ENCODE measurements at places on chromosomes 5 and 9. TPM values are rescaled to one million over a fixed set of nuclear protein-coding genes. Genes with fewer than 3 reads are reported as not detected.

Gene LCNL1
- polyA plus RNA-seq = not detected

- DNase-seq = no peak
- H3K27me3 ChIP-seq = no peaks in the 10 kb centered on the region
- H3K36me3 ChIP-seq = no peaks in the 10 kb centered on the region
- no peaks in the 10 kb centered on the region for H3K4me1 ChIP-seq
- no peak overlapping the region for H3K4me3 ChIP-seq
- no peak overlapping the region for H3K27ac ChIP-seq
Observed at GRCh38 chr5:168171901-168172759, 119.3 kb upstream of the WWC1 start.

DNA sequence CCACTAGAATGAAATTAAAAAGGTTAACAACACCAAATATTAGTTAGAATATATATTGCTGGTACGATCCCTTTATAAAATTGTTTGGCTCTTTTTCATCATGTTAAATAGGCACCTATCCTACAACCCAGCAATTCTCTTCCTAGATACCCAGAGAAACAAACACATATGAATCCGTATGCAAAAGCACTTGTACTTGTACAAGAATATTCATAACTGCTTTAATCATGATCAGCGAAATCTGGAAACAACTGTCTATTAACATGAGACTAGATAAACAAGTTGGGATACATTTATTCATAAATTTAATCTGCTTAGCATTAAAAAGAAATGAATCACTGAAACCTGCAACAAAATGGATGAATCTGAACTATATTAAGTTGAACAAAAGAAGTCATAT is 113.7 kb upstream of the MAP1B start:
- no peaks in the 10 kb centered on the region for H3K4me1 ChIP-seq
- H3K27ac ChIP-seq = no peak overlapping the region
- no peaks in the 10 kb centered on the region for H3K36me3 ChIP-seq

- no peak overlapping the region for H3K4me3 ChIP-seq
- no peaks in the 10 kb centered on the region for H3K36me3 ChIP-seq
- H3K27ac ChIP-seq = no peak overlapping the region
- no peak for DNase-seq
Observed at GRCh38 chr5:3122985-3123762, 371.7 kb upstream of the IRX2 start.

DNA sequence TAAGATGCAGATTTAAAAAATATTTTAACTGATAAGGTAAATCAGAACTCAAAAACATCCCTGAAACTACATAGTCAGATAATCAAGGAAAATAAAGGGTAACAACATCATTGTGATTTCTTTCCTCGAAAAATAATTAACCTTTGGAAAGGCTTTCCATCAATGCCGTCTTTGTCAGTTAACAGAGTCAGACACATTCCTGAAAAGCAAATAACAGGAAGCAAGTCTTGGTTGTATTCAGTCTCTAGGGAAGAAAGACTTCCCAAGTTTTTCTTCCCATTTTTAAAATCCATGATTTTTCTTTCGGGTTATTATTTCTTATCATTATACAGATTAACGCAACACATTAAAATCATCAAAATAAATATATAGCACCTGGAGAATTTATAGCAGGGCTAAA is 256.4 kb upstream of the CDH6 start:
- no peaks in the 10 kb centered on the region for H3K27me3 ChIP-seq
- no peak overlapping the region for H3K27ac ChIP-seq
- H3K36me3 ChIP-seq = no peaks in the 10 kb centered on the region
- no peak for DNase-seq

DNA sequence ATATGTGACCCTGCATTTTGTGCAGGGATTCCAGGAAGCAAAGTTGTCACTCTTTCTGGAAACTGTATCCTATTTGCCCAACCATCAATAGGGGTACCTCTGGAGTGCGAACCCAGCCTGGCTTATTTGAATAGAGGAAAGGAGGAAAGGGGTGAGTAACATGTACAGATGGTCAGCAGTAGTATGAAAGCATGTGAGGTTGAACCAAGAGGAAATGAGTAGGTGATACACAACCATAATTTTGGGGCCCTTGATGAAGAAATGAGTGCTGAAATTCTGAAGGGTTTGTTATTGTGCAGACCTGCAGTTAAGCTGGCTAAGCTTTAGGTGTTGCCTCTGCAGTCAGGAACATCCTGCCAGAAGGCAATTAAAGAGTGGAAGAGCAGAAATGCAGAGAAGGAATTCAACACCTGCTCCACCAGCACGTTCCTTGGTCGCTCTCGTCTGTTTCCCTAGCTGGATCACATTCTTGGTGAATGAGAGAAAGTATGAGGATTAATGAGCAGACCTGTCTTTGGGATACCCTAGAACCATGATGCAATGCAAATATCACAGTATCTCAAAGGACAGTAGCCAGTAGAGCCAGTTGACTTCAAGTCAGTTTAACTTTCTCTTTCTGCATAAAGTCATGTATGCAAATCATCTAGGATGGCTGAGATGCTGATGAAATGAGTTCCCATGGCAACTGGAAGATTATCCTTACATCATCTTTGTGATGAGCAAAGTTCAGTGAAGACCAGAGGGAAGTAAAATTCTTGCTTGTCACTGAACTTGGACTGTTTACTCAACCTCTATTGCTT is 13.2 kb upstream of the IL12B start:
- DNase-seq = no peak
- no peak overlapping the region for H3K4me3 ChIP-seq
- peaks cover 4% of the 10 kb centered on the region for H3K36me3 ChIP-seq
- H3K27ac ChIP-seq = no peak overlapping the region
- no peaks in the 10 kb centered on the region for H3K27me3 ChIP-seq

Measured in naive thymus-derived CD8-positive, alpha-beta T cell (primary cell).